Mucosa of descending colon (tissue), 3 donors: ENCODE measurements at places on chromosomes 2 and 18.

- DNase-seq = no peak
These were observed 160.7 kb downstream of the IKZF2 start for GRCh38 chr2:212990697-212991096.

- DNase-seq = no peak
These were observed 91.4 kb downstream of the PPP1R1C start for GRCh38 chr2:182077023-182077422.

DNA sequence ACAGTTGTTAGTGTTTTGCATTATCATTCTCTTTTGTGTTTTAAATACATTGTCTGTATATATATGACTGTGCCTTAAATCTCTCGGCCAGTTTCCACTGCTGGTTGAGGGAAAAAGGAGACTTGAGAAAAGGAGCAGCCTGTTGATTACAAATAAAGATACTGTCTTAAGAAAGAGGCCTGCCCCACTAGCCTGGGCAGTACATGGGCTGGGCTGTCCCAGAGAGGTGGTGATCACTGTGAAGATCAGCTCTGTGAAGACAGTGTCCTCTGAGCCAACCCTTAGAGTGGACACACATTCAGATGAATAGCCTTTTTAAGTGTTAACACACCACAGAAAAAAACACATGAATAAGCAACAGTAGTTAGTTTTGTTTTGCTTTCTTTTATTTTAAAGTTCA lies 10.0 kb upstream of the OTX1 start:
- no peak for DNase-seq

GRCh38 chr2:17851731-17852585 lies 26.5 kb upstream of the KCNS3 start:
- DNase-seq = no peak

GRCh38 chr2:212814941-212815340 lies 276.3 kb upstream of the ERBB4 start:
- no peak for DNase-seq

- DNase-seq = no peak
These were observed 336.3 kb downstream of the NYAP2 start for GRCh38 chr2:225735844-225736243.

DNA sequence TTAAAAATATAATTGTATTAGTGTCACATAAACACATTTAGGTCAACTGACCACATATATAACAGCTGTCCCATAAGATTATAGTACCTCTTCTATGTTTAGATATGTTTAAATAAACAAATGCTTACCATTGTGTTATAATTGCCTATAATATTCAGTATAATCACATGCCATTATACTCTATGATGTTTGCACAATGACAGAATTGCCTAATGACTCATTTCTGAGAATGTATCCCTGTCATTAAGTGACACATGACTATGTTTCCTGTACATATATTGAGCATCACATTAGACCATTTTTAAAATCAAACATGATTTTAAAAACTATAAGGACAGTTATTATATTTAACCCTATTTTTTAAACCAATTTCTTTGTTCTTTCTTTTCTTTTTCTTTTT lies 89.8 kb downstream of the HS6ST1 start:
- no peak for DNase-seq

- peak; percentile 85 for DNase-seq
These were observed 8.9 kb downstream of the TEX44 start for GRCh38 chr2:231601356-231602229.

- DNase-seq = no peak
These were observed 40.4 kb downstream of the KIDINS220 start for GRCh38 chr2:8796878-8797550.

- DNase-seq = peak; percentile 6
These were observed 86.9 kb upstream of the GPC1 start for GRCh38 chr2:240348522-240348921.

GRCh38 chr2:45938649-45939511 lies 287.4 kb downstream of the PRKCE start:
- DNase-seq = peak; percentile 77
